ENCODE measurements at places on chromosomes 12 and 14.

DNA sequence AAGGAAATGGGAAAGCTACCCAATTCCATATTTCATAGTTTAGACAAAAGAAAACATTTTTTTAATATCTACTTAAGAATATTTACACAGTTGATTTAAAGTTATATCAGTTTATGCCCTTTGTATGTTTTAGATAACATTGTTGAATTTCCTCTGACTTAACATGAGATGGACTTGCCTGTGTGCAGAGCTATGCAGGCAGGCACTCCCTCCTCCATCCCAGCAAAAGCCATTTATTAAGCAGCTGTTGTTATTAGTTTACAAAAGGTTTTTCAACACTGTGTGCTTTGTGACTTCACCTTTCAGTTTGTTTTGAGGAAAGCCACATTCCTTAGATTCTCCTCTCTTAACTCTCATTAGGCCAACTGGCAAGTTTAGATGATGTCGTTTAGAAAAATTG, 337.5 kb upstream of the PDE3A start:
- no peak for DNase-seq

DNA sequence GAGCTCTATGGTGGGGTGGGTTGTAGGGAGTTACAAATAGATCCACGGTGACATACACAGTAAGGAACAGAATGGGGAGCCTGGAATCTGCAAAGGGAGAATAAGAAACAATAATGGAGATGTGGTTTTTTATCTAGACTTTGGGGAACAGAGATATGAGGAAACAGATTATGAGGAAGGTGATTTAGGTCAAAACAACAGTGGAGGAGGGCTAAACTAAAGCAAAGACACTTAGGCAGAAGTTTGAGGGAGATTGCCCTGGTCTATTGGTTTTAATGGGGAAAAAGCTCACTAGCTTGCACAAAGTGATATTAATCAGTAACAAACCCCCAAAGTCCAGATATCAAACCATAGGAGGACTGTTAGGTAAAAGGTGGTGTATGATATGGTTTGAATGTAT, 144.5 kb upstream of the DYRK2 start:
- DNase-seq: no peak

DNA sequence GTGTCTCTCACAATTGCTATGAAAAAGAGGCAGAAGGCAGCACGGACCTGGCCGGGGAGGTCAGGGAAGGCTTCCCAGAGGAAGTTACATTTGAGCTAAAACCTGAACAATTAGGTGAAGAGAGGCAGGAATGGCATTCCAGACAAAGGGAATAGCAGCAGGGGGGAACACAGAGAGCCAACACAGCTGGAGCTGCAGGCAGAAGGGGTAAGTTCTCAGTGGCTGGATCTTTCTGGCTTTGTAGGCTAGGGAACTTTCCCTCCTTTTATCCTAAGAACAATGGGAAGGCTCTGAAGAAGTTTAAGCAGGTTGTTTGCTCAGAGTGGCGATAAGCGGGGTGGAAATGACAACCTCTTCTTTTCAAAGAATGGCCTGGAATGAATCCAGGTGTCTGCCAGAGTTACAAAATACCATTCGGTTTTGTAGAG, 100.0 kb downstream of the PRIMA1 start:
- DNase-seq: no peak

GRCh38 chr14:51554339-51554920, 97.3 kb upstream of the FRMD6 start:
- no peak for DNase-seq

- DNase-seq: no peak
Observed at GRCh38 chr14:95437715-95438114, 78.7 kb downstream of the SYNE3 start.

DNA sequence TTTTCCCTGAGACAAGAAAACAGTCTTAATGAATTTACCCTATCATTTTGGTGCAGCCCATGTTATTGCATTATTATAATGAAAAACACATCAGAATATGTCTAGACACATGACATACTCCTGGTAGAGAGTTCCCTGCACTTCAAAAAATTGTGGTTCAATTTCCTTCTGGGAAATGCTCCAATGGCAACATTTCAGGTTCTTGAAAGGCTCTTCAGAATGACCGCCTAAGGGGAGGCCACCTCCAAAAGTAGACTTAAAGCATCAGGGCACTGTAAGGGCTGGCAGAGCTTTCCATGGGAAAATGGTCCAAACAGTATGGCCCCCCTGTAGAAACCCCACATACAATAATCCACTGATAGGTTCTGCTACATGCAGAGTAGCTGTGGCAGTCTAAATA, 110.7 kb downstream of the SLC25A21 start:
- no peak for DNase-seq

GRCh38 chr12:105192624-105193225, 43.2 kb downstream of the APPL2 start:
- no peak for DNase-seq

- no peak for DNase-seq
Observed at GRCh38 chr14:104576232-104576969, 3.2 kb upstream of the C14orf180 start.

DNA sequence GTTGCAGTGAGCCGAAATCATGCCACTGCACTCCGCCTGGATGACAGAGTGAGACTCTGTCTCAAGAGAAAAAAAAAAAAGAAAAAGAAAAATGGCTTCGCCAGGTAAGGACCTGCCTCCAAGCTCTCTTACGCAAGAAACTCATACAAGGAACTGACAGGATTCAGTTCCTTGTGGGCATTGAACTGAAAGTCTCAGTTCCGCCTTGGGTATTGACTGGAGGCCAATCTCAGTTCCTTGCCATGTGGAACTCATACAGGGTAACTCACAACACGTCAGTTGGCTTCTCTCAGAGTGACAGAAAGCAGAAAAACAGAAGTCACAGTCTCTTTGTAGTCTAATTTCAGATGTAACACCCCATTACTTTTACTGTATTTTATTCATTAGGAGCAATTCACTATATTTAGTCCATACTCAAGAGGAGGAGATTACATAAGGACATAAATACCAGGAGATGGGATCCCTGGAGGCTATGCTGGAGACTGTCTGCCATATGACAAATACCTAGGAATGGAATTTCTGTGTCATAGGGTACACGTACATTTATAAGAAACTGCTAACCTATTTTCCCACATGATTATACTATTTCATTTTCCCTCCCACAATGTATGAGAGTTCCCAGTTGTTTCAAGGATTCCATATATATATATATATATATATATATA, 11.4 kb upstream of the NOPCHAP1 start:
- DNase-seq: no peak

DNA sequence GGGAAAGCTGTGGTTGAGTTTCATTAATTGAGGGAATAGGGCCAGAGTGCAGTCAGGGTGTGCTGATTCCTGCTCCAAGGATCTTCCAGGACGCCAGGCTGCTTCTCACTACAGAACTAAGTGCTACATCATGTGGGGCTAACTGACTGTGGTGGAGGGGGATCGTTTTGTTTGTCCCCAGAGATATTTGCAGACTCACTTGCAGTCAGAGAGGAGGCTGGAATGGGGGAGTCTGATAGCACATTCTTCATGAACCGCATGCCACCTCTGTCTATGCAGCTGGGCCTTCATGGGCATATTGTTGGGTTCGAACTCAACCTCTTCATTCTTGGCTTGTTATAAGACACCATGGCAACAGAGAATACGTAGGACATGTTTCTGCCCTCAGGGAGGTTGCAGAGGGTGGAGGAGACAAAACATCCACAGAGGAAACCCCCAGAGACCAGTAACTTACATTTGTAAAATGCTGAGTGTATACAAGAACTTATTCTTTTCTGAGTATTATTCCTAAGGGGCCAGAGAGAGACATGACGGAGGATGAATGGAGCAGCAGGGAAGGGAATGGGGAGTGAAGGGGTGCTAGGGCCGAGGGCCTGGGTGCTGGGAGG, 13.0 kb downstream of the KRT7 start:
- no peak for DNase-seq

- no peak for DNase-seq
Observed at GRCh38 chr14:33847066-33847465, 103.8 kb downstream of the EGLN3 start.

- DNase-seq: no peak
Observed at GRCh38 chr14:46344327-46344937, 307.1 kb downstream of the RPL10L start.

DNA sequence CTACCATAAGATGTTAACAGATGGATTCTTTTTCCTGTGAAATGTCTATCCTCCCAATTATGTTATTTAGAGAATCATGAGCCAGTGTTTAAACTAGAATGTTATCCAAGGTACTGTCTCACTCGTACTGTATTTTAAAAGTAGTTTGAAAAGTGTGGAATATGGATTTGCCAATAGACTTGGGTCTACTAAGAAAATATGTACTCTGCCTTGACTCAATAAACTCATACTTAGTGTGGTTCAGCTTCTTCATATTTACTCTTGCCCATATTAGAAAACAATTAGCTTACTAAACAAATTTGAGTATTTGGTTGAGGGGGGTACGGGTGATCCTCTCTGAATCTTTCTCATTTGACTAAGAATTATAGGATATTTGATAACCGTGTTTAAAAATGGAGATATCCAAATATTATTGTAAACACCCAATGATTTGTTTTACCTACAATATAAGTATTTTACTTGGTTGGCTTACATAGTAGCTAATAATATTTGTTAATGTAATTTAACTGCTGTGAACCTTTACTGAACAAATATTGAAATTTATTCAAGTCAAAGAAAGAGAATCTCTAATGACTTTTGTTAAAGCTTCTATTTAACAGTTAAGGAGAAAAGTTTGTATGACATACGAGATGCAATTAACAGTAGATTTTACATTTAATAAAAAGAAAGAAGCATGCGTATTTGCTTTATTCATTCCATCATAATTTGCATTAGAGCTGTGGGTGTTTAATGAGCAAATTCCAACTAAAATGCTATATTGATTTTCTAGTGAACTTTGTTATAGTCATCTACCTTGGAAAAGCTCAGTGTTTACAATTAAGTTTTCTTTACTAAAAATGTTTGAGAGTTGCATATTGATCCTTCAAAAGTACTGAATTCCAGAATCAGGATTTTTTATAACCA, 81.2 kb downstream of the MIPOL1 start:
- no peak for DNase-seq

GRCh38 chr12:1791104-1791841, 29.1 kb upstream of the LRTM2 start:
- DNase-seq: peak; percentile 67

GRCh38 chr12:85659754-85660530, 176.3 kb downstream of the RASSF9 start:
- DNase-seq: no peak

DNA sequence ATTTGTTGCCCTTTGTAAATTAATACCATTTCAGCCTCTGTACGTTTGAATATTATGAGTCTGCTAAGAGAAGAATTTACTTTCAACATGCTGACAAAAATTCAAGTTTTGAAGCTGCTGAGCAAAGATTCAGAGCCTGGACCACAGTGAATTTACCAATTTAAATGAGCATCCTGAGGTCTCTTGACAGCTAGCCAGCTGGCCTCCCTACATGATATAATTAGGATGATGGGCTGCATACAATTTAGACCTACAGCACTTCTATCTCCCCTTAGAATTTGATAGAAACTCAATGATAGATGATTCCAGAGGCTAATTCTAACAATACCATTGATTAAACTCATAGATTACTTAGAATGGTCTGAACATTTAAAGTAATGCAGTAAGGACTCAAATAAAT, 10.0 kb upstream of the EEA1 start:
- DNase-seq: no peak

- DNase-seq: no peak
Observed at GRCh38 chr14:55586411-55586810, 6.4 kb downstream of the KTN1 start.

GRCh38 chr12:49664167-49664566, 40.8 kb downstream of the PRPF40B start:
- no peak for DNase-seq

DNA sequence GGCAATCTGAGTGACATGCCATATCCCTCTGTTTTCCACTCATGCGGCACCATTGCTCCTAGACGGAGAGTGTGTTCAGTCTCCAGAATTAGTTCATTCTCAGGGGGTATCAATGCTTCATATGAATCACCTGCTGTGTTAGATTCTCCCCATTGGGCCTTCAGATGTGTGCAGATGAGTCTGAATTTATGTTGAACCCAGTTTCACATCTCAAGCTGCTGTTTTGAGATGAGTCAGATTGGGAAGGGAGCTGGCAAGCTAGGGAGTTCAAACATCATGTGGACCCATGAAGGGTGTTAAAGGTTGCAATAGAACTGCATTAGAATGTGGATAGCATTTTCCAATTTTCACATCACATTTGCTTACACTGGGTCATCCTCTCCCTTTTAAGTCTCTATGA, 46.9 kb upstream of the KCNA1 start:
- no peak for DNase-seq

GRCh38 chr12:63820427-63820826, 24.1 kb upstream of the SRGAP1 start:
- DNase-seq: no peak

DNA sequence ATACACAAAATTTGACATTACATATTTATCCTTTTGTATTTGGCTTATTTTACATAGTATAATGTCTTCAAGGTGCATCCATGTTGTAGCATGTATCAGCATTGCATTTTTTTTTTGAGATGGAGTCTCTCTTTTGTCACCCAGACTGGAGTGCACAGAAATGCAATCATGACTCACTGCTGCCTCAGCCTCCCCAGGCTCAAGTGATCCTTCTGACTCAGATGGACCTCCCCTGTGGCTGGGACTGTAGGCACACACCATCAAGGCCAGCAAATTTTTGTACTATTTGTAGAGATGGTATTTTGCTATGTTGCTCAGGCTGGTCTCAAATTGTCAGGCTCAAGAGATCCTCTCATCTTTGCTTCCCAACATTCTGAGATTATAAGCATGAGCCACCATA, 214.4 kb upstream of the ALG10B start:
- no peak for DNase-seq

GRCh38 chr14:83170165-83170564, 1636.5 kb upstream of the SEL1L start:
- no peak for DNase-seq

GRCh38 chr14:34913619-34914018, 38.5 kb upstream of the BAZ1A start:
- DNase-seq: no peak

DNA sequence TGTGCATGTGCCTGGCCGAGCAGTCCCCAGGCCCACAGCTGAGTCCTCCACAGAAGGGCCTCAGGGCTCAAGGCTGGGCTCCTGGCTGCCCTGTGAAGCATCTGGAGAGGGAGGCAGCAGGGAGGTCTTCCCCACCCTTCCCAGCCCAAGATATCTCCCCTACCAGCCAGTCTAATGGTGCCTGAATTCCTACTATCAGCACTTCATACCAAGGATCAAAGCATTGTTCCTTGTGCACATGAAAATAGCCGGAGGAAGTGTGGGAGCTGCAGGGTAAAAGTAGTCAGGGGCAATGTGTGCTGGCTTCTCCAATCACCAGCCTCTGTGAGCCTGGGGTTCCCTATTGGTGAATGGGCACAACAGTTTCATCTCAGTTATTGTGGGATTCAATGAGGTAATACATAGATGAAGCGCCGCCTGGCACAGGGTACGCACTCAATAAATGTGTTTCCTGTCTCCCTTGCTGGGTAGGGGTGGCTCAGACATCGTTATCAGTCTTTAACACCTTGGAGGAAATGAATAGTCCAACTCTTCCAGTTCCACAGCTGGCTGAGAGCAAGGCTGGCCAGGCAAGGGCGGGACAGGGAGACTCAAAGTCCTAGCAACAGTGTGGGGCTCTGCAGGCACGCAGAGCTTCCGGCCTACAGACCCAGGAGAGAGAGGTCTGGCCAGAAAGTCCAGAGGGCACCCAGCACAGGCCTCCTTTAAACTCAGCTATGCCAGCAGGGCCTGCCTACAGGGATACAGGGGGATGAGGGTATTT, 39.1 kb upstream of the PNMA1 start:
- DNase-seq: no peak

All from frontal cortex (tissue), 4 donors.